Ascending aorta (tissue), 2 donors: ENCODE measurements at places on chromosomes 2 and 18.

DNA sequence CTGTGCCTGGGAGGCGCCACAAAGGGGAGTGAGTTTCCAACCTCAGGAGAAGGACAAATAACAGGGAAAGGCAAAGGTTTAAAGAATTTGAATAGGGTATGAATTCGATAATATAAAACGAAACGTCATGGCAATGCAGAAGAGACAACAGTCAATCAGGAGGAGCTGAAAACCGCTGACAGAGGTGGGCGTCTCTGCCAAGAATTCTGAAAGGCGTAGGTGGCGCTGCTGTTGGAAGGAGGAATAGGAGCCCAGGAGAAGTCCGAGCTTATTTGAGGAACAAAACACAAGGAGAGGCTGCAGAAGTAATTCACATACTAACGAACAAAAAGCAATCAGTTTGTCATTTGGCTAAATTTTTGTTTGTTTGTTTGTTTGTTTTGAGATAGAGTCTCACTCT is 485.8 kb upstream of the POU3F3 start:
- no peak for DNase-seq
- no peaks in the 10 kb centered on the region for H3K36me3 ChIP-seq
- no peak overlapping the region for H3K4me3 ChIP-seq

DNA sequence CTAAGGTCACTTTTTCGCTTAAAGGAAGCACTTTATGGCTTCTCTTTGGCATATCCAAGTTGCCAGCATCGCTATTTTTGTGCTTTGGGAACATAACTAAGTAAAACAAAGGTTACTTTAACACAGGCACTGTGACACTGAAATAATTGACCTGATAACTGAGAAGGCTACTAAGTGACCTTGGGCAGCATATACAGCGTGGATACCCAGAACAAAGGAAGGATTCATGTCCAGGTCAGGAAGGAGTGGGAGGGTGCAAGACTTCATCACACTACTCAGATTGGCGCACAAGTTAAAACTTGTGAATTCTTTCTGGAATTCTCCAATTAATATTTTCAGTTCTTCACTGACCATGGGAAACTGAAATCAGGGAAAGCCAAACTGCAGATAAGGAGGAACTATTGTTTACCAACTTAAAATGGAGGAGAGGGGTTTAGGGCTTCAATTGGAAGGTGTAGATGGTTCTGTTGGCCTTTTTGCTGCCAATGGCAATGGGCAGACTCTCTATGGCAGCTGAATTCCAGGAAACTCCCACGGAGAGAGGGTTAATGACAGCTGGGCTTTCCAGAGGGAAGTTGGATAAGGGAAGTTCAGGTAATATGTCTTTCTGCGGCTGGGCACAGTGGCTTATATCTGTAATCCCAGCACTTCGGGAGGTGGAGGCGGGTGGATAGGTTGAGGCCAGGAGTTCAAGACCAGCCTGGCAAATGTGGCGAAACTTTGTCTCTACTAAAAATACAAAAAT is 45.3 kb downstream of the COMMD1 start:
- H3K4me1 ChIP-seq: peaks cover 11% of the 10 kb centered on the region
- H3K27ac ChIP-seq: peak overlapping the region; percentile 53
- DNase-seq: no peak

- no peaks in the 10 kb centered on the region for H3K27me3 ChIP-seq
- H3K36me3 ChIP-seq: no peaks in the 10 kb centered on the region
- no peak for DNase-seq
- no peak overlapping the region for H3K27ac ChIP-seq
- H3K4me3 ChIP-seq: no peak overlapping the region
Observed at GRCh38 chr2:102435741-102436140, 12.8 kb downstream of the IL18RAP start.

- no peak overlapping the region for H3K4me3 ChIP-seq
- H3K36me3 ChIP-seq: no peaks in the 10 kb centered on the region
- H3K4me1 ChIP-seq: no peaks in the 10 kb centered on the region
- H3K27me3 ChIP-seq: no peaks in the 10 kb centered on the region
- H3K27ac ChIP-seq: no peak overlapping the region
Observed at GRCh38 chr18:75618146-75618545, 190.6 kb upstream of the SMIM21 start.

GRCh38 chr2:239423551-239423950 is 22.7 kb upstream of the HDAC4 start:
- H3K4me3 ChIP-seq: no peak overlapping the region
- DNase-seq: no peak
- H3K27me3 ChIP-seq: no peaks in the 10 kb centered on the region
- no peaks in the 10 kb centered on the region for H3K36me3 ChIP-seq
- no peak overlapping the region for H3K27ac ChIP-seq
